ENCODE measurements at places on chromosomes 4 and X.

DNA sequence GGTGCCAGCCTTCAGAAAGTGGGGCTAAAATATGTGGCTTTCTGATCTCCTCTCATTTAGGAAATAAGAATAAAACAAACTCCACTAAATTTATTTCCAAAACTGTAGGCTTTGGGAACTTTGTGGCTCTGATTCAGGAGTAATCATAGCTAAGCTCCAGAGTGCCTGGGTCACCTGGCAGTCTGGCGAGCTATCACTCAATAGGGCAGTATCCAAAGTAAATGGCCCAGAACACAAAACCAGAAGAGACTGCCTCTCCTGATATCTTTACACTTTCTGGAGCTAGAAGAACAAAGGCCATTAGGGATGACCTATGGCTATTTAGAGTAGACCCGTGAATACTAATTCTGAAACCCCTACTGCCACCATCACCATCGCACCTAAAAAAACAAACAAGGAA, 17.0 kb upstream of the PPARGC1A start:
- no peaks in the 10 kb centered on the region for H3K36me3 ChIP-seq
- no peaks in the 10 kb centered on the region for H3K4me1 ChIP-seq
- no peak overlapping the region for H3K4me3 ChIP-seq
- DNase-seq: no peak
- no peaks in the 10 kb centered on the region for H3K27me3 ChIP-seq
- H3K27ac ChIP-seq: no peak overlapping the region

DNA sequence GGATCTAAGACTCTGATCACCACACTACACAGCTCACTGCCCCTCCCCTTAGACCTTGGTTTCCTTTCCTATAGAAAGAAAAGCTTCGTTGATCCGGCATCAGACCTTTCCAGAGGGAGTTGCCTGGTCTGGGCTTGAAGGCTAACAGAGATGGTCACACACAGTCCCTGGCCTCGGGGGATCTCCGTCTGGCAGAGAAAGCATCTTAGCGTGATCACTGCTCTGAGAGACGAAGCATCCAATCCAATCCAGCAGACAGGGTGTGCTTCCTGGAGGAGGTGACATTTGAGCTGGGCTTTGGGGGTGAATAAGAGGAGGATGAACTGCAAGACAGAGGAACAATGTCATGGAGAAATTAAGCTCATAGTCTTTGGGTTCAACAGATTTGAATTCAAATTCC, 49.5 kb downstream of the HTRA3 start:
- H3K27ac ChIP-seq: no peak overlapping the region
- DNase-seq: no peak
- no peaks in the 10 kb centered on the region for H3K36me3 ChIP-seq
- no peaks in the 10 kb centered on the region for H3K4me1 ChIP-seq

- no peak for DNase-seq
- H3K4me3 ChIP-seq: peak overlapping the region; percentile 94
- peaks cover 19% of the 10 kb centered on the region for H3K4me1 ChIP-seq
- peaks cover 2% of the 10 kb centered on the region for H3K27me3 ChIP-seq
- peak overlapping the region; percentile 88 for H3K27ac ChIP-seq
Observed at GRCh38 chr4:78937837-78938236, 1.4 kb downstream of the PAQR3 start.

- H3K36me3 ChIP-seq: no peaks in the 10 kb centered on the region
- H3K4me1 ChIP-seq: peaks cover 8% of the 10 kb centered on the region
- DNase-seq: no peak
- no peak overlapping the region for H3K27ac ChIP-seq
Observed at GRCh38 chrX:120379937-120380681, 18.2 kb downstream of the ATP1B4 start.

- no peak overlapping the region for H3K4me3 ChIP-seq
- no peak for DNase-seq
- H3K4me1 ChIP-seq: no peaks in the 10 kb centered on the region
- no peak overlapping the region for H3K27ac ChIP-seq
Observed at GRCh38 chr4:90234916-90235547, 107.8 kb downstream of the CCSER1 start.

- DNase-seq: no peak
- no peaks in the 10 kb centered on the region for H3K4me1 ChIP-seq
- no peak overlapping the region for H3K4me3 ChIP-seq
- no peak overlapping the region for H3K27ac ChIP-seq
Observed at GRCh38 chr4:53547983-53548382, 43.3 kb downstream of the LNX1 start.

GRCh38 chrX:42090395-42090794, 167.0 kb upstream of the CASK start:
- no peak for DNase-seq
- H3K4me1 ChIP-seq: peaks cover 8% of the 10 kb centered on the region
- no peak overlapping the region for H3K27ac ChIP-seq
- no peaks in the 10 kb centered on the region for H3K27me3 ChIP-seq
- H3K36me3 ChIP-seq: no peaks in the 10 kb centered on the region

- peak overlapping the region; percentile 96 for H3K4me3 ChIP-seq
- no peaks in the 10 kb centered on the region for H3K36me3 ChIP-seq
- H3K4me1 ChIP-seq: peaks cover 24% of the 10 kb centered on the region
- H3K27ac ChIP-seq: peak overlapping the region; percentile 97
- peak; percentile 75 for DNase-seq
Observed at GRCh38 chr4:140149846-140150635, 3.9 kb downstream of the MAML3 start.

GRCh38 chrX:87468941-87469340, 48.7 kb upstream of the KLHL4 start:
- DNase-seq: no peak
- no peaks in the 10 kb centered on the region for H3K36me3 ChIP-seq
- no peaks in the 10 kb centered on the region for H3K4me1 ChIP-seq
- H3K27me3 ChIP-seq: no peaks in the 10 kb centered on the region

DNA sequence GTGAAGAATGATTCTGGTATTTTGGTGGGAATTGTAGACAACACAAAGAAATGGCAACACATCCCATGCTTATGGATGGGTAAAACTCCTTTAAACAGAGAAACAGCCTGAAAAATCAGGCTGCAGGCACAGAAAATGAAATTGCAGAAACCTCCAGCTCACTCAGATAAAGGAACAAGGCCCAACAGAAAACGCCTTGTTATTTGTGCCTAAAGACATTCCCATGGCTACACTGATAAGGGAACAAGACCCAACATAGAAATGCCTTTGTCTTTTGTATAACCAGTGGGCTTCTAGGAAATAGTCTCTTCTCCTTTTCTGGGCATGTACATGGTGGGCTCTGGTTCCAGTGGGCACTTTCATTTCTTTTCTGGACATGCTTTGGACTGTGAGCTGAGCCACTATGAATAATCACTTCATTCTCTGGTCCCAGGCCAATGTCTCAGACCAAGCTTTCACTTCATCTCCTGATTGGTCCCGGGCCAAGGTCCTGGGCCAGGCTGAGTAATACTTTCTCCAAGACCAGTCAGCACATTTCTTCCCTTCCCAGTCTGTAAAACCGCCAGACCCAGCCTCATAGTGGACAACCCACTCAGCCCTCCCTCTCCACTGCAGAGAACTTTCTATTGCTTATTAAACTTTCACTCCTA, 160.5 kb downstream of the TBX22 start:
- H3K4me3 ChIP-seq: no peak overlapping the region
- no peaks in the 10 kb centered on the region for H3K36me3 ChIP-seq
- DNase-seq: no peak
- no peaks in the 10 kb centered on the region for H3K4me1 ChIP-seq
- no peaks in the 10 kb centered on the region for H3K27me3 ChIP-seq

DNA sequence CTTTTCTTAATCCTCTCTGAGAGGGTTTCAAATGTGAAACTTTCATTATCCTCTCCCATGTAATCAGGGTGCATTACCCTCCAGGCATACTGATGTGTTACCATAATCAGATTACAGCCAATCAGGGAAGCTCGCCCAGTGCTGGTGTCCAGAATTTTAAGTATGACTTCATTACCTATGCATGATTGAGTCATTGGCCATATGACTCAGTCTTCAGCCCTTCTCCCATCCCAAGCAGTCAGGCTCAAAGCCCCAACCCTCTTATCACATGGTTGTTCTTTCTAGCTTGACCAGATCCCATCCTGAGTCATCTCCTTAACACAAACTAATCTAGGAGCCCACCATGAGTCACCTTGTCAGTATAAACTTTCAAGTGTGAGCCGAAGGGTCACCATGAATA, 1668.1 kb upstream of the AGA start:
- H3K4me1 ChIP-seq: no peaks in the 10 kb centered on the region
- H3K36me3 ChIP-seq: no peaks in the 10 kb centered on the region
- no peak overlapping the region for H3K4me3 ChIP-seq
- DNase-seq: no peak

- no peak overlapping the region for H3K4me3 ChIP-seq
- no peak for DNase-seq
- no peaks in the 10 kb centered on the region for H3K27me3 ChIP-seq
- H3K4me1 ChIP-seq: no peaks in the 10 kb centered on the region
- H3K36me3 ChIP-seq: peaks cover 13% of the 10 kb centered on the region
Observed at GRCh38 chrX:63466690-63467089, 115.6 kb upstream of the SPIN4 start.

GRCh38 chrX:149495573-149496071, 9.5 kb downstream of the IDS start:
- no peaks in the 10 kb centered on the region for H3K27me3 ChIP-seq
- peaks cover 55% of the 10 kb centered on the region for H3K36me3 ChIP-seq
- DNase-seq: no peak
- H3K4me3 ChIP-seq: no peak overlapping the region
- H3K27ac ChIP-seq: no peak overlapping the region

DNA sequence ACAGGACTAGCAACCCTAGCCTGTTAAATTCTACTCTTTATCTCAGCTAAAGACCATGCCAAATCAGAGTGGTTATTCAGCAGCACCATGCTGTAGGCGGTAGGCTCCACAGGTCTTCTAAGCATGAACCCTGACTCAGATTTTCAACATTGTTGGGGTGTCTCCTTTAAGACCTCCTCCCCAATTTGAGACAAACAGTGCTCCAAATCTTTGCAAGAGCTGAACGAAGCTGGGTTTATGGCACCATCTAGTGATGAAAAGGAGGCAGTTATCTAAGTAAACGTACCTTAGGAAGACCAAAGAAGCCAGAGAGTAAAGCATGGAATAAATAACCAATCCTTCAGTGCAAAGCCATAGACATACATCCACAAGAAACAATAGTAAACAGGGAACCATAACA, 334.5 kb upstream of the SLC7A11 start:
- no peak for DNase-seq
- H3K27ac ChIP-seq: no peak overlapping the region
- H3K36me3 ChIP-seq: no peaks in the 10 kb centered on the region
- no peaks in the 10 kb centered on the region for H3K27me3 ChIP-seq
- H3K4me3 ChIP-seq: no peak overlapping the region
- no peaks in the 10 kb centered on the region for H3K4me1 ChIP-seq

DNA sequence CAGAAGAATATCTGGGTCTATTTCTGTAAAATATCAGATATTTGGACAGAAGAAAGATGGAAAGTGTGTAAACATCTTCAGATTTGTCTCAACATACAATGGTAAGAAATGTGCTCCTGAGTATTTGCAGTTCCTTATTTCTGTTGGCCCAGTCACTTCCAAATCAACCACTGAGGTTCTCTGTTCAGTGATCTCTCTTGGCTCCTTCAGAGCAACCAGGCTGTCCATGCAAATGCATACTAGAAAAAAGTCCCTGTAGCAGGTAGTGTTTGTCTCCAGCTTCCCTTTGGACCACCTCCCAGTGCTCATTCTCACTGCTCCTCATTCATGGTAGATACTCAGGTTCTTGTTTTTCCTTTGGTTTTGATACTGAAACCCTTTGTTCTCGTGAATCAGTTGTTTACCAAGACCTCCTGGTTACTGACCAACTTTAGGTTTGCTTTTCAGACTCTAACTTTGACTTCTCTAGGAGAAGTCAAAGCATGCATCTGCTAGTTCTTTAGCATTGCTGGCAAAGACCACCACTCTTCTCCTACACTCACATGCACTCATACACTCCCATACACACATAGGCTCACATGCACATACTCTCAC, 28.8 kb downstream of the ASIC5 start:
- no peaks in the 10 kb centered on the region for H3K36me3 ChIP-seq
- no peak for DNase-seq
- peaks cover 10% of the 10 kb centered on the region for H3K27me3 ChIP-seq
- no peak overlapping the region for H3K4me3 ChIP-seq
- H3K27ac ChIP-seq: no peak overlapping the region
- H3K4me1 ChIP-seq: no peaks in the 10 kb centered on the region

GRCh38 chrX:69015156-69015555, 150.1 kb downstream of the PJA1 start:
- no peak overlapping the region for H3K4me3 ChIP-seq
- H3K27me3 ChIP-seq: no peaks in the 10 kb centered on the region
- no peaks in the 10 kb centered on the region for H3K4me1 ChIP-seq
- no peaks in the 10 kb centered on the region for H3K36me3 ChIP-seq

DNA sequence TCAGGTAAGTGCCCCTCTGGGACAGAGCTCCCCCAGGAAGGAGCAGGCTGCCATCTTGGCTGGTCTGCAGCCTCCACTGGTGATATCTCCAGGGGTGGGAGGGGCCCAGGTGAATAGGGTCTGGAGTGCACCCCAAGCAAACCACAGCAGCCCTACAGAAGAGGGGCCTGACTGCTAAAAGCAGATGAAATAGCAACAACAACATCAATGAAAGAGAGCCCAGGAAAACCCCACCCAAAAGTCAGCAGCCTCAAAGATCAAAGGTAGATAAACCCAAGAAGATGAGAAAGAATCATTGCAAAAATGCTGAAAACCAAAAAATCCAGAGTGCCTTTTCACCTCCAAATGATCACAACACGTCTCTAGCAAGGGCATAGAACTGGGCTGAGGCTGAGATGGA, 92.5 kb upstream of the PAGE3 start:
- peaks cover 12% of the 10 kb centered on the region for H3K36me3 ChIP-seq
- DNase-seq: no peak

GRCh38 chr4:40825014-40825838, 75.5 kb downstream of the NSUN7 start:
- no peak for DNase-seq
- H3K4me3 ChIP-seq: no peak overlapping the region
- no peaks in the 10 kb centered on the region for H3K27me3 ChIP-seq
- no peaks in the 10 kb centered on the region for H3K36me3 ChIP-seq
- no peaks in the 10 kb centered on the region for H3K4me1 ChIP-seq

- H3K27ac ChIP-seq: peak overlapping the region; percentile 96
- H3K27me3 ChIP-seq: no peaks in the 10 kb centered on the region
- H3K4me3 ChIP-seq: peak overlapping the region; percentile 78
- H3K36me3 ChIP-seq: peaks cover 1% of the 10 kb centered on the region
- H3K4me1 ChIP-seq: peaks cover 79% of the 10 kb centered on the region
Observed at GRCh38 chrX:65697915-65698796, 30.7 kb downstream of the MSN start.

DNA sequence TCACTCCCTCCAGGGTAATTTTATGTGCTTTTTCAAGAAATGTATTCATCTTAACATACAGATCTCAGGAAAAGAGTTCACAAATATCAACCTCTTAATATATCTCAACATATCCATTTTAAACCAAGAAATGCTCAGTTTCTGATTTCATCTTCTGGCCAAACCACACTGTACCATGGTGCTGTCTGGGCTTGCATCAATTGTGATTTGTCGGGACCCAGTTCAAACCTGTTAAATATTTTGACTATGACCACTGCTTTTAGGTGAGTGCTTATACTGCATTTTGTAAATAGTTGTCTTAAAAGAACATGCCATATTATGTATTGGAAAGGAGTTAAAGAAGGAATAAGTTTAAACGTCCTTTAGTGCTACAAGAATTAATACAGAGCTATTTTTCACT, 352.1 kb downstream of the SPOCK3 start:
- no peaks in the 10 kb centered on the region for H3K36me3 ChIP-seq
- H3K4me3 ChIP-seq: no peak overlapping the region
- no peak overlapping the region for H3K27ac ChIP-seq
- no peak for DNase-seq
- H3K27me3 ChIP-seq: no peaks in the 10 kb centered on the region

- H3K4me1 ChIP-seq: no peaks in the 10 kb centered on the region
- no peaks in the 10 kb centered on the region for H3K36me3 ChIP-seq
- H3K4me3 ChIP-seq: no peak overlapping the region
- no peak overlapping the region for H3K27ac ChIP-seq
- no peaks in the 10 kb centered on the region for H3K27me3 ChIP-seq
Observed at GRCh38 chrX:138745196-138745595, 33.7 kb upstream of the FGF13 start.
